Hematopoietic multipotent progenitor cell treated with erythropoietin and hydrocortisone succinate and interleukin-3 and kit ligand, for 8 days (in vitro differentiated cells): ENCODE measurements at places on chromosomes 1 and 21.

- DNase-seq, result no peak
Observed at GRCh38 chr1:234469376-234469775, 9.6 kb downstream of the TARBP1 start.

GRCh38 chr1:43427941-43428340 lies 25.8 kb downstream of the HYI start:
- DNase-seq, result no peak

GRCh38 chr1:223482766-223483165 lies 89.6 kb downstream of the CCDC185 start:
- no peak for DNase-seq

GRCh38 chr1:156797212-156797871 lies 19.3 kb downstream of the SH2D2A start:
- peak; percentile 75 for DNase-seq

DNA sequence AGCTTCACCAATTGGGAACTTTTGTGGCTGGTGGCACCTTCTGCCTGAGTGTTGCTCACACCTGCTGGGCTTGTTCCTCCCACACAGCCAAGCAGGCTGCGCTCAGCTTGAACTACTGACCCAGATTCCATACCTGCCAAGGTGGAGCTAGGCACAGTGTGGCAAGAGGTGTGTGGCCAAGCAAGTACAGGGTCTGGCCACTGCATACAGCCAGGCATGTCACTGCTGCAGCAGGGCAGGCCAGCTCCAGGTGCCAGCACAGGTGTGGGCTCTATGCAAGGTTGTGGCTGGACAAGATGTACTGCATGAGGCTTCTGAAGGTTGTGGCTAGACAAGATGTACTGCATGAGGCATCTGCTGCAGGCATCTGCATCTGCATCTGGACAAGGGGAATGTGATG lies 1254.8 kb downstream of the AMY1C start:
- DNase-seq, result no peak

DNA sequence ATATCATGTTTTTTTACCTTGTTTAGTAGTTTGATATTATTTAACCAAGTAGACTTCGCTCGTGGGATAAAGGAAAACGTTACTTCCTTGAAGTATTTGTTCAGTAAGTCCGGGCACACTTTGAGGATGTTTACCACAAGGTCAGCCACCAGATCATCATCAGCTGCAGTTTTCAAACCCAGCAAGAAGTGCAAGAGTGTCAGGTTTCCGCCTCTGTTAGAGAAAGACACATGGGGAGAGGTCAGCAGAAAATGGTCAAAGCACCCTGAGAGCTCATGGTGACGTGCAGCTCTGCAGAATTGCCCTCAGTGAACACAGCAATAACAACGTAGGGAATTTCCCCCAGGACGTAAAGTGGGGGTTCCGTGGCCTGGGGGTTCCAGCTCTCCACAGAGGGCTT lies 24.4 kb downstream of the URB1 start:
- DNase-seq, result no peak

DNA sequence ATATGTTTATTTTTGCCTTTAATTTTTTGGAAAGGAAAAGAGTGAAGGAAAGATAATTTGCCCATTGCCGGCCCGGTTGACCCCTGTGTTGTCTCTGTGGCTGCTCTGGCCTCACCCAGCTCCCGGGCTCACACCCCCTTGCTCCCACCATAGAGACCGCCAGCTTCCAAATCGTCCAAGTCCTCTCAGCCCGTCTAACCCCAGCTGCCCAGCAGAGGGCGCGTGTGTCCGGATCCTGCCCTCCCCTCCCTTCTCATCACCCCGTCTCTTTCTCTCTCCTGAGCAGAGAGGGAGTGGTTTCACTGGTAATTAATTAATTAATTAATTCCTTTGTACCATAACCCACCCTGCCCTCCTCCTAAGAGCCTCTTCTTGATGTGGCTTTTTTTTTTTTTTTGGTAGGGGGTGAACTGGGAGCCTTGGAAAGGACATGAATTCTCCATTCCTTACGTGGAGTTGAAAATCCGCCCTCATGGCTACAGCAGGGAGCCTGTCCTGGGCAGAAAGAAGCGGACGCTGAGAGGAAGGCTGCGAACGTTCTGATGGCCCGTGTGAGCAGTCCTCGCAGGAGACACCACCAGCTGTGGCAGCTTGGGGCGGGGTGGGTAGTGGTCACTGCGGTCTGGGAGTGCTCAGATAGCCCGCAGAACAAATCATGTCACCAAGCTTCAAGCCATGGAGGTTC lies 45.9 kb downstream of the KIAA0040 start:
- peak; percentile 70 for DNase-seq

- no peak for DNase-seq
Observed at GRCh38 chr1:227998374-227999055, 8.3 kb upstream of the WNT3A start.

DNA sequence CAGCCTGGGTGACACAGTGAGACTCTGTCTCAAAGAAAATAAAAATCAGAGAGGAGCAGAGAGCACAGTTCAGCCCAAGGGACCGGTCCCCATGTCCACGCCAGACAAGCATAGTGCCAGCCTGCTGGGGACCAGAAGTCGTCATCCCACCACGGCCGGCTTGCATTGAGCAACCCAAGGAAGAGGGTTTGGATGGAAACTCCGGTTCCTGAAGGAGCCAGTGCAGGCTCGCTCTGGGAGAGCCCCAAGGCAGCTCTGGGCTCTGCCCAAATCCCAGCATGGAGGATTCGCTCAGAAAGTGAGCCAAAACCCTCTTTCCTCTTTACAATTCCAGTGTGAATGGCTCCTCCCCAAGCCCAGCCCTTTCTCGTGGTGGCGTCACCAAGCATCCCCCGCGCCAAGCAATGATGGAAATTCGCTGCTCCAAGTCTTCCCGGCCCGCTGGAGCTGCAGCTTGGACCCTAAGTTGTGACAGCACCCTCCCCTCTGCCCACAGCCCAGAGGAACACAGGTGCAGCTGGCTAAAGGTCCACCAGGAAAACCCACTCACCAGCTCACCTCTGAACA lies 64.1 kb upstream of the SLC25A33 start:
- DNase-seq, result no peak

DNA sequence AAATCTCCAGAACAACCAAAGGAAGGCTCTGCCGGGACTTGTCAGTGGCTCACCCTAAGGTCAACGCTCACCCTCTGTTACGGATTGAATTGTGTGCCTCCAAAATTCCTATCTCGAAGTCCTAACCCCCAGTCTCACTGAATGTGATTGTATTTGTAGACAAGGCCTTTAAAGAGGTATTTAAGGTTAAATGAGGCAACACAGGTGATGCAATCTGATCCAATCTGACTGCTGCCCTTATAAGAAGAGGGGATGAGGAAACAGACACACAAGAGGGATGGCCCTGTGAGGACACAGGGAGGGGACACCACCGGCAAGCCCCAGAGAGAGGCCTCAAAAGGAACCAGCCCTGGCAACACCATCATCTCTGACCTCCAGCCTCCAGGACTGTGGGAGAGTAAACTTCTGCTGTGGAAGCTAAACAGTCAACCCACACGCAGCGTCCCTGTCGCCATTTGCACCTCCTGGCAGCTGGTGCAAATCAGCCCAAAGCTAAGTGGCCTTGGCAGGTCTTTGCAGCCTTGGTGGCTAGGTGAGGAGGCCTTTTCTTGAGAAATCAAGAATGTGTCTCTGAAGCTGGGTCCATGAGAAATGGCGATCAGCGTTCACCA lies 24.2 kb downstream of the UBASH3A start:
- no peak for DNase-seq

- DNase-seq, result no peak
Observed at GRCh38 chr1:53617382-53617781, 121.6 kb downstream of the GLIS1 start.

- DNase-seq, result no peak
Observed at GRCh38 chr1:204003536-204003935, 69.4 kb upstream of the SOX13 start.

DNA sequence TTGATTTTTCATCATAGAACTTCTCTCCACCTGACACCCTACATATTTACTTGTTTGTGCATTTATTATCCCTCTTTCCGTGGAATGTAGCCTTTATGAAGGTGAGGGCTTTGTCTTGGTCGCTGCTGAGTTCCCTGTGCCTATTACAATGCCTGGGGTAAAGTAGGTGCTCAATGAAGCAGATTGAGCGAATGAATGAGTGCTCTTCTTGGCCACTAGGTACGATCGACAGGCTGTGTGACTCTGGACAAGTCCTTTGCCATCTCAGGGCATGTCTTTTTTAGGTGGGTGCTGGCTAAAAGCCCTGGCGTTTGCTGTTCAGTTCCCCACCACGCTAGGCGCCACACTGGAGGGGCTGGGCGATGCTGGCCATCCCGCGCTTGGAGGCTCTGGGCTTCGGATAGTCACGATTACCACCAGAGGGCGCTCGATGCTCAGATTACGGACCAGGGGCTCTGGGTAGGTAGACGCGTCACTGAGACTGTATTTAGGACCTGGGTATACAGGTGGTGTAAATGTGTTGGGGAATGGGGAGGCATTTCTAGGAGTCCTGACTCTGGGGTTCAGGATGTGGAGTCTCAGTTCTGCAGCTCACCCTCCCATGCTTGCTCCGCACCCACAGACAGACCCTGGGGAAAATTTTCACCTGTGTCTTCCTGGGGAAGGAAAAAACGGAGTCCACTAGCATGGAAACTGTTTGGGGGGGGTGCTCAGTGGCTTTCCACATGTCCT lies 71.0 kb upstream of the CSF3R start:
- peak; percentile 70 for DNase-seq

DNA sequence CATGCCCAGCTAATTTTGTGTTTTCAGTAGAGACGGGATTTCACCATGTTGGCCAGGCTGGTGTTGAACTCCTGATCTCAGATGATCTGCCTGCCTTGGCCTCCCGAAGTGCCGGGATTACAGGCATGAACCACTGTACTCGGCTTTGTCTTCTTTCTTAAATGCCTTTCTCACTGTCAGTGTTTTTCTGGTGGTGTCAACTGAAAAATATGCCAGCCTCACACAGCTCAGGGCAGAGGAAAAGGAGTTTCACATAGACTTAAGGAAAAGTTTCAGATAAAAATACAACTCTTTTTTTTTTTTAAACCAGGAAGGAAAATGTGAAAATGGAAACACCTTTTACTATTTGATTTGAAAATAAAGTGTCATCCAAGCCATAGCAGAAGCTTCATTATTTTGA lies 4.6 kb upstream of the MAB21L3 start:
- DNase-seq, result no peak

- no peak for DNase-seq
Observed at GRCh38 chr1:204692325-204692840, 6.8 kb upstream of the LRRN2 start.

GRCh38 chr1:237405912-237406311 lies 363.9 kb downstream of the RYR2 start:
- DNase-seq, result no peak

- DNase-seq, result no peak
Observed at GRCh38 chr1:168116327-168116799, 20.4 kb downstream of the GPR161 start.

GRCh38 chr1:157781048-157781447 lies 4.1 kb upstream of the FCRL2 start:
- DNase-seq, result no peak

- DNase-seq, result no peak
Observed at GRCh38 chr1:193705554-193705981, 519.2 kb upstream of the B3GALT2 start.

- no peak for DNase-seq
Observed at GRCh38 chr1:111690306-111690617, 48.9 kb downstream of the INKA2 start.

- peak; percentile 5 for DNase-seq
Observed at GRCh38 chr1:196535727-196536126, 72.5 kb downstream of the KCNT2 start.

DNA sequence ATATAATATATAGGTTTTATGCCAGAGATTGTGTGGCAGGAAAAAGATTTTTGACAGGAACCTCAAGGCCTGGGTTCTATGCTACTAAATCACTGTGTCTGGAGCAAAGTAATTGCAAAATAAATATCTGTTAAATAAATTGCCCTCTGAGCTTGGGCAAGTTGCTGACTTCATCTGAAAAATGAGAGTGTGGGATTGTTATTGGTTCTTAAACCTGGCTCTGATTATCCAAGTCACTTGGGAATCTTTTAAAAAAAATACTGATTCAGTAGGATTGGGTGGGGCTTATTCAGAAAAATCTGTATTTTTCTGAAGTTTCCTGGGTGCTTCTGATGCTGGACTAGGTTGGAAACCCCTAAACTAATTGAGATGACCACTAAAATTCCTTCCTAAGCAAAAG lies 174.1 kb upstream of the SGIP1 start:
- no peak for DNase-seq

GRCh38 chr1:234901491-234902049 lies 227.1 kb downstream of the TOMM20 start:
- no peak for DNase-seq

- no peak for DNase-seq
Observed at GRCh38 chr1:201354901-201355295, 22.6 kb downstream of the TNNT2 start.

DNA sequence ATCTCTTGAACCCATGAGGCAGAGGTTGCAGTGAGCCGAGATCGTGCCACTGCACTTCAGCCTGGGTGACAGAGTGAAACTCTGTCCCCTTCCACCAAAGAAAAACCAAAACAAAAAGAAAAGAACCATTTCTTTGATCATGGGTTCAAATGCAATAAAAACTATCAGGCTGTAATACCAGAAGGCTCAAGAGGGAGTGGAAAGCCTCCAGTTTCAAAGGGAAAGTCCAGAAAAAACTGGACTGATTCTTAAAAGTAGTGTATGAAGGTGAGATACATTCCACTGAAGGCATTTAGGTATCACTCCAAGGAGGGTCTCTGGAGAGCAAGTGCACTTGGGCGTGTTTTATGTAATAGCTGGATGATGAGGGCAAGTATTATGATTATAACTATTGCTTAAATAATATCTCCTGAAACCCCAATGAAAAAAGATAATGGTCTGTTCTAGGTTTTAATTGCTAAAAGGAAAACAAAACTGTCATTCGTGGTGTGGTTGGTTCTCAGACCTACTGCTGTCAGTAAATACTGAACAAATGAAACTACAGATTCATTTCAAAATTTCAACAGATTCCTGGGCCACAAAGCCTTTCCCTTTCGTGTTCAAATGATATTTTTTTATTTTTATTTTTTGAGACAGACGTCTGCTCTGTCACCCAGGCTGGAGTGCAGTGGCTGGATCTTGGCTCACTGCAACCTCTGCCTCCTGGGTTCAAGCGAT lies 6.0 kb upstream of the CAMTA1 start:
- no peak for DNase-seq

- peak; percentile 67 for DNase-seq
Observed at GRCh38 chr21:39441502-39442475, 3.8 kb downstream of the LCA5L start.

- no peak for DNase-seq
Observed at GRCh38 chr1:184176058-184176457, 124.5 kb downstream of the TSEN15 start.

- peak; percentile 57 for DNase-seq
Observed at GRCh38 chr1:206503591-206504362, 3.6 kb upstream of the RASSF5 start.

GRCh38 chr1:234699795-234700665 lies 90.1 kb upstream of the IRF2BP2 start:
- peak; percentile 57 for DNase-seq

GRCh38 chr1:29389533-29390041 lies 153.3 kb downstream of the PTPRU start:
- DNase-seq, result no peak

GRCh38 chr1:93440272-93440671 lies 7.6 kb upstream of the FNBP1L start:
- no peak for DNase-seq
